ENCODE measurements at places on chromosomes 12 and 14.

DNA sequence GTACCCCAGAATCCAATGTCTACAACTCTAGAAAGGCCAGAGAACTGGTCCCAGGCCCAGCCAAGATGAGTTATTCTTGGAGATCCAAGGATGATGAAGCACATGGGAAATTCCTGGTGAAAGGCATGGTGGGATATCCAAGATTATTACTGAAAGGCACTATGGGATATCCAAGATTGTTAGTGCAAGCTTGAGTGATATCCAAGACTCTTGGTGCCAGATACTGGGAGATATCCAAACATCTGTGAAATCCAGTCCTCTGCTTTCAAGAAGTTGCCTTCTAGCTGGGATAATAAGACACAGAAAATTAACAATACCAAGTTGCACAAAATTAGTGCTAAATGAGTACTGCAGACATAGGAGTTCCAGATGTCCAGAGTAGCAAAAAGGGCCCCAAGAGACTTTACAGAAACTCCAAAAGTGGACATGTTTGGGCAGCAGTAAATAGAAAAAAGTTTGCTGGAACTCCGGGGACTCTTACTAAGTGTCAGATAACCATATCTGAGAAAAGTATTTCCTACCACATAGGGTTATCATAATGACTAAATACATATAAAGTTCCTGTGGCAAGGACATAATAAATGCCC, 34.6 kb downstream of the PHLDA1 start:
- DNase-seq, result no peak

GRCh38 chr12:100356644-100357223, at the start of gene SLC17A8:
Gene SLC17A8 (plus strand): TSS chr12:100357074. CDS start chr12:100357392, 318 bp downstream.
- DNase-seq, result no peak

GRCh38 chr14:67358924-67359774, 455 bp downstream of the ATP6V1D start:
- no peak for DNase-seq

GRCh38 chr12:39831587-39832315, 212.1 kb upstream of the ABCD2 start:
- DNase-seq, result no peak

GRCh38 chr12:112963227-112963861, 15.0 kb upstream of the OAS2 start:
- peak; percentile 33 for DNase-seq

Data from anterior cingulate cortex (tissue), 58 donors.